NCI-H748 treated with DMSO at 0.1 percent for 48 hours (cell line): ENCODE measurements at places on chromosomes 7 and 10.

DNA sequence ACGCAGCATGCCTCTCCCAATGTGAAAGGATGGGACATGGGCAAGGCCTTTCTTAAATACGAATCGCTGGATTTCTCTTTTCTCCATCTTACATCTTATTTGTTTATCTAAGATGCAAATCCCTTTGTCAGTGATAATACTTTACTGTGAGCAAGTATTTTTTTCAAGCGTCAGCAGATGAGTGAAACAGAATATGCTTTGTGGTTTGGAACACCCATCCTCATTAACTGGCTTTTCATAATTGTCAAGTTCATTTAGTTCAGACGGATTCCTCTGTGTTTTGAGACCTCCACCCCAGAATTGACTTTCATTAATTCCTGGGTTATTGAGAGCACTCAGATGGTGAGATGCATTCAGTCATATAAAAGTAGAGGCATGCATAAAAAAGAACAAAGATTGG is 149.8 kb downstream of the NSUN6 start:
- no peak for DNase-seq

GRCh38 chr7:130353196-130353595 is 8.6 kb downstream of the CPA5 start:
- DNase-seq, result no peak

GRCh38 chr7:26685606-26686005 is 178.8 kb downstream of the SKAP2 start:
- no peak for DNase-seq

DNA sequence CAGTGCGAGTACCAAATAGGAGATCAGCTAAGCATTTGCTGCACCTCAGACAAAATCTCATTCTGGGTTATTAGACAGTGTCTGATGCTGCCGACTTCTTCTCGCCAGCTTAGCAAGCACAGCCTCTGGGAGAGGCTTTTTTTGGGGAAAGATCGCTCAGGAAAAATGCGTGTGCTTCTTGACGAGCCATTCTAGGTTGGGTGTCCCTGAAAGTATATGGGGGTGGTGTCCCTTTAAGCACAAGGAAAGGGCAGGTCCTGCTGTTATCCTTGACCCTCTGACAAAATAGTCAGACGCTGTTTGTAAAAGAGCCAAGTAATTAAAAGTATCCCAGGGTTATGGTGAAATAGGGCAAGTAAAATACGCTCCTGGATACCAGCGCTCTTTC is 540.1 kb upstream of the FZD8 start:
- no peak for DNase-seq

DNA sequence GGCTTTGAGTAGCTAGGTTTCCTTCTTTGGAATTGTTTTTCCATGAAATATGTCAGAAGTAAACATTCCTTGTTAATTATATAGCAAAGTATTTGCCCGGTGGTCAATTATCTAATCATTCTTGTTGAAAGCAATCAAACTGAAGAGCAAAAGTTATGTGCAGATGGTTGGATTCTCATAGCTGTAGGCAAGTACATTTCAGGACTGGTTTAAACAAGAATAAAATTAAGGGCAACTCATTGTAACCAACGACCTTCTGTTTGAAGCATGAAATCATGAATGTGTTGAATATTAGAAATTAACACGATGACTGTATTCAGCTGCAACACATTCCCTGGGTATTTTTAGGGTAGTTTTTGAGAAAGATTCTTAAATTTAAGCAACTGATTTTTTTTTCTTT is 61.8 kb upstream of the NMT2 start:
- no peak for DNase-seq

DNA sequence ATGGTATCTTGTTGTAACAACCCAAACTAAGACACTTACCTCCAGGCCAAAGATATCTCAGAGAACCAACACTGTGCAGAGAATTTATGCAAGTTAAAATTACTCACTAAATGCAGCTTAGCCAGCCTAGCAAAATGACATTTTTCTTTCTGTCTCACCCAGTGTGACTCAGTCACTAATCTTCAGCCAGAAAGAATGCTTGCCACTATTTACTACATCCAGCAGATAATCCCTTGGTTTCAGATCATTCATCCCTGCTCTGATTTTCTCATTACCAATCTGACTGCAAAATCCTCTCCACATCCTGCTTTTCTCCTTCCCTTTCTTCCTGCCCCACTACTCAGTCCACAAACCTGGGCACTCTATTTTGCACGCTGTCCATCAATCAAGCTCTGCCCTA is 93.5 kb upstream of the NEBL start:
- no peak for DNase-seq

DNA sequence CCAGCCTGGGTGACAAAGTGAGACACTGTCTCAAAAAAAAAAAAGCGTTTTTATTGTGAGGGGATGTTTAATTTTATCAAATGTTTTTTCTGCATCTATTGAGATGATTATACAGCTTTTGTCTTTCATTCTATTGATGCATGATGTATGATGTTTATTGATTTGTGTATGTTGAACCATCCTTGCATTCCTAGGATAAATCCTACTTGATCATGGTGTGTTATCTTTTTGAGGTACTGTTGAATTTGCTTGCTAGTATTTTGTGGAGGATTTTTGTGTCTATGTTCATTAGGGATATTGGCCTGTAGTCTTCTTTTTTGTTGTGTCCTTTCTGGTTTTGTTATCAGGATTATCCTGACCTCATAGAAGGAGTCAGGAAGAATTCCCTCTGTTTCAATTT is 22.3 kb upstream of the PLA2G12B start:
- DNase-seq, result no peak

GRCh38 chr7:97187067-97187466 is 69.6 kb downstream of the SDHAF3 start:
- no peak for DNase-seq

- no peak for DNase-seq
These were observed 30.1 kb upstream of the COMTD1 start for GRCh38 chr10:75265856-75266255.

- DNase-seq, result no peak
These were observed 51.9 kb downstream of the ASZ1 start for GRCh38 chr7:117375380-117375779.

- DNase-seq, result no peak
These were observed 83.9 kb downstream of the RAMP3 start for GRCh38 chr7:45241339-45242109.

GRCh38 chr7:64951250-64951848 is 39.5 kb downstream of the ZNF117 start:
- peak; percentile 48 for DNase-seq

DNA sequence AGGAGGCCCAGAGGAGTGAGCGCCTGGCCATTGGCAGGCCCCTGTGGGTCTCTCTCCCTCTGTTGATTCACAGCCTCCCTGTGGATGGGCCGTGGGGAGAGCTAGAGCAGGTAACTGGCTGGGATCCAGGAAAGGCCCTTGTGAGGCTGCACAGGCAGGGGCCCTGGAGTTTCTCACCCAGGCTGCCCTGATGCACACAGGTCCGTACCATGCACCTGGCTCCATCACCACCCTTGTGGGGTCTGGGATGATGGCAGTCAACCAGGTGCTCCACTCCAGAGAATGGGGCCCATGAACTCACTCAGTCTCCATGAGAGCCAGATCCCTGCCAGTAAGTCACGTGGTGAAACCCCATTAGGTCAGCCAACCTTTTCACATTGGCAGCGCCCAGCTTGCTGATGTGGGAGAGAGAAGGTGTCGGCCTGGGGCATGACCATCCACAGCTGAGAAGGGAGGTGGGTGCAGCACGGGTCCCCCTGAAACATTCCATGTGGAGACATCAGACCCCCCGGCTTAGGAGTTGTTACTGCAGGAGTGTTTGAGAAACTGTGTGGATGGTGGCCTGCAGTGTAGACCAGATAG is 320.8 kb downstream of the ADARB2 start:
- no peak for DNase-seq

- DNase-seq, result no peak
These were observed 115.8 kb downstream of the SORBS1 start for GRCh38 chr10:95445223-95445836.

DNA sequence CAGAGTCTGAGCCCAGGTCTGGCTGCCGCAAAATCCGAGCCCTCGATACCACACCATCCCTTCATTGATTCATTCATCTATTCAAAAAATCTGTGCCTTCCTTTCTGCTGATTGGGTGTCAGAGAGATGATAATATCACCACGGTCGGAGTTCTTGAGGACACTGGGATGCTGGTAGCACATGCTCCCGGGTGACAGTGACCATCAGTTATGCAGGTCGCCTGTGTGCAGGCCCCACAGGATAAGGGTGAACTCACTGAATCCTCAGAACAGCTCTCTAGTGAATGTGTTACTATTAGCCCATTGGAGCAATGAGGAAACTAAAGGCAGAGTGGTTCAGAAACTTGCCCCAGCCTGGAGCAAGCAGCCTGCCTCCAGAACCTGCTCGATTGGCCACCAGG is 145.1 kb downstream of the SLIT1 start:
- DNase-seq, result no peak

GRCh38 chr7:21722371-21722770 is 179.5 kb downstream of the DNAH11 start:
- no peak for DNase-seq

- DNase-seq, result no peak
These were observed 7.8 kb downstream of the BAMBI start for GRCh38 chr10:28684986-28685580.

GRCh38 chr10:52615756-52616394 is 156.7 kb downstream of the MBL2 start:
- no peak for DNase-seq

- DNase-seq, result no peak
These were observed 7.6 kb upstream of the LARP4B start for GRCh38 chr10:938941-939678.

- DNase-seq, result no peak
These were observed 12.7 kb upstream of the PAPSS2 start for GRCh38 chr10:87646935-87647334.

GRCh38 chr7:42247301-42247700 is 10.3 kb upstream of the GLI3 start:
- no peak for DNase-seq

GRCh38 chr10:98078774-98079173 is 48.4 kb upstream of the CRTAC1 start:
- DNase-seq, result no peak

GRCh38 chr7:44341401-44341800 is 16.0 kb upstream of the CAMK2B start:
- DNase-seq, result no peak

- no peak for DNase-seq
These were observed 122.7 kb downstream of the ARID5B start for GRCh38 chr10:62024026-62024701.

GRCh38 chr10:11719496-11720259 is 22.5 kb upstream of the ECHDC3 start:
- no peak for DNase-seq

DNA sequence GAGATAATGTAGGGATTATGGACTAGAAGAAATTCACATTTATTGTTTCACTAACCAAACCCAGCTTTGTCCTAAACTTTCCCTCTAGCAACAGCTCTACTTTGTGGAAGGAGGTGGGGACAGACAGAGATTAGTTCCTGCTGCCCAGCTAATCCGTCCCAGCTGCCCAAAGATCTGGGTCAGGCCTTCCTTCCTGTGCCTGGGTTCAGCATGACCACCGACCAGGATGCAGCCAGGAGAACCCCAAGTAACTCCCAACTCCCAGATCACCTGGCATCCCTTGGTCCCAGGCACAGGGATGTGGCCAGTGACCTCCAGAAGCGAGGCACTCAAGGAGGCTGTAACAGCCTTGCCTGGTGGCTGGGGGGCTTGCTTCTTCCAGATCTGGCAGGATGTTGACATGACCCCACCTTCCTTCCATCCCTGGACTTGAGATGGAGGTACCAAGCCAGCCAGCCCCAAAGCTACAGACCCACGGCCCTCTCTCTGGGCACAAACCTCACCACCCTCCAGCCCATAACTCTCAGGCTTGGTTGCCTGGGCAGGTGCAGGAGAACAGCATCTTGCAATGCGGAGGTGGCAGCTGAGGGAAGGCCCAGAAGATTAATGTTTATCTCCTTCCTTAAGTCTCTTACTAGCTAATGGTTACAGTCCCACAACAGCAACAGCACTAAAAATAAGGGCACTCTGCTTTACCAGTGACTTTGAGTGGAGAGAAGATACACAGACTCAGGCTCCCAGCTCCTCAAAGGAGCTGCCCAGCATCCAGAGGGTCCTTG is 11.1 kb downstream of the CAMK2G start:
- DNase-seq, result no peak

- DNase-seq, result no peak
These were observed 742.0 kb upstream of the IGFBP3 start for GRCh38 chr7:46663025-46663424.

DNA sequence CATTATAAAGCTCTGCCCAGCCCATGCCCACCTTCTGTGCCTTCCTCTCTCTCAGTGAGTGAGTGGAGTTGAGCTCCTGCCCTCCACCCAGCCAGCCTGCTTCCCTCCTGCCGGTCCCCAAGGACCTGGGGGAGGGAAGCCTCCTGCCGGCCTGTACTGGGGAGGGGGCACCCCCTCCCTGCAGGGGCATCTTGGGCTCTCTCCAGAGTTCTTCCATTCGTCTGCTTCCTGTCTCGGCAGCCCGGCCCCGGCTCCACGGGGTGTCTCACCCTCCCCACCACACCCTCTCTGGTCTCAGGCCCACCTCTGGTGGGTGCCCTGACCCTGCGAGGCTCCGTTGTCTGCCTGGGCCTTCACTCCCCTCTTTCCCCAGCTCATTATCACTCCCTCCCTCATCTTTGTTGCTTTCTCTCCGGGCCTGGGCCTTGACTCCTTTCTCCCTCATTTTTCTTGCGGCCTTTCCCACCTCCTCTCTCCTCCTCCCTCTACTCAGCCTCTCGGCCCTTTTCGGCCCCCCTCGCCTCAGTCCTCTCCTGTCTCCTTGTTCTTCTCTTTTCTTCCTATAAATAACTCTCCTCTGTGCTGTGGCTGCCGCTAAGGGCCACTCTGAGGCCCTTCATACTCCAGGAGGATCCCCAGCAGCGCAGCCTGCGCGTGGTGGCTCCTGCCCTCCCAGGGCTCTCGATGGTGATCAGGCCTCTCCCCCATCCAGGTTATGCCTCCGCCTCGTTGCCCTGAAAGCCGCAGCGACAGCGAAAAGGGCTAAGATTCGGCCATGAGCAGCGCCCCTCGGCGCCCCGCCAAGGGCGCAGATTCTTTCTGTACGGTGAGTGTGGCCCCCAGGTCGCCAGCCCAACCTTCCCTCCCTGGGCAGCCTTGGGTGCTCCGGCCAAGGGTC is 2.1 kb downstream of the SLC4A2 start:
- no peak for DNase-seq

GRCh38 chr7:108066486-108066885 is 63.5 kb upstream of the LAMB1 start:
- no peak for DNase-seq

DNA sequence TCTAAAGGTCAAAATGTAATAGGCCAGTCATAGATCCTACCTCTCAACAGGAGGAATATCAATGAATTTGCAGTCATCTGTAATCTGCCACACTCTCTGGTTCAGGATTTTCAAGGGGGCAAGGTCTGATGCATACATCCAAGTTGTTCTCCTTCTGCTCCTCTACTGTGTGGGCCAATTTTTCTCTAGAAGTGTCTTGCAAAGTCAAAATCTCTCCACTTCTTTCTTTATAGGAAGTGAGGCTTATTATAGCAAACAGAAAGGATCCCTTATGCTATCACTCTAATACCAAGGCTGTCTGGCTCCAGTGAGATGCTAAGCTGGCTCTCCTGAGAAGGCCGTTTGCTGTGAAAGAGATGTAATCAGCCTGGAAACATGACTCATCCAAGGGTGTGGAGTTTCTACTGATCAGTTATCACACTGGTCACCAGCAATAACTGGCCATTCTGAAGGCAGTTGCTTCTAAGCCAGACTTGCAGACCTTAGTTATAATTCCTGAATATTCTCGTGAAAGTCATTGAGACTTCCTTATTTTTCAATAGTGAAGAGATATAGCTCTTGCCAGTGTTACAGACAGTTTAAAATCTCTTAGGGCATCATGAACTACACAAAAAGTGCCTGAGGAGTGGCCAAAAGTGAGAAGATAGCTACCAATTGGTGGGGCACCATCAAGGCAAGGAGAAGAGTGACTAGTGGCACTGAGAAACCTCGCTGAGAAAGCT is 43.2 kb upstream of the LRGUK start:
- no peak for DNase-seq
